ENCODE measurements at places on chromosomes 12 and 14.

GRCh38 chr12:25366122-25366521 is 115.4 kb upstream of the KRAS start:
- no peak for DNase-seq

DNA sequence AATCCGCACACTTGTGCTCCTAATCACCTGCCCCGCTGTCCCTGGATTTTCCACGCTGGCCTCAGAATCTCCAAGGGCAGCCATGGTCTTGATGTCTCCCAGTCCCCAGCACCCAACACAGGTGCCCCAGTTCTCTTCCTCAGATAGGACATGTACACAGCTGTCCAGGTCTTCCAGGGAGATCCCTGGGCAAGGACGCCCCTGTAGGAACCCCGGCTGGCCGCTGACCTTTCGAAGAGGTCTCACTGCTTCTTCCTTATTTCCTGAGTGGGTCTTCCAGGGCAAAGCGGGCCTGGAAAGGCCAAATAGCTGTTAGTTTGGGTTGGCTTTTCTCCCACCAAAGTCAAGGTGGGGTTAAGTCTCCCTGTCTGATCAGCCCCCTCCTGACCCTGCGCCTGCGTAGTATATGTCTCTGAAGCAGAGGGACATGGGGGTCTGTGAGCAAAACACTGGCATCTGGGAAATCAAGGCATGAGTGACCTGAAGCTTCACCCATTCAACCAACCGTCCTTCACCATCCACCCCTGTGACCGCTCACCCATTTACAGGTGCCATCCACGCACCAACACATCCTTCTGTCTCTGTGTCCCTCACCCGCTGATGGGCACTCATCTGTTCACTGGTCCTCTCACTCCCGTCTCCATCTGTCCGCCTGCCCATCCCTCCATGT is 4.6 kb downstream of the BEGAIN start:
- no peak for DNase-seq

GRCh38 chr14:56331592-56332216 is 213.5 kb downstream of the PELI2 start:
- peak; percentile 79 for DNase-seq

- no peak for DNase-seq
Measured at GRCh38 chr14:32900547-32900946, 38.1 kb upstream of the NPAS3 start.

GRCh38 chr12:1518591-1519516 is 75.5 kb downstream of the FBXL14 start:
- peak; percentile 49 for DNase-seq

- no peak for DNase-seq
Measured at GRCh38 chr14:72543341-72543740, 350.6 kb downstream of the DPF3 start.

DNA sequence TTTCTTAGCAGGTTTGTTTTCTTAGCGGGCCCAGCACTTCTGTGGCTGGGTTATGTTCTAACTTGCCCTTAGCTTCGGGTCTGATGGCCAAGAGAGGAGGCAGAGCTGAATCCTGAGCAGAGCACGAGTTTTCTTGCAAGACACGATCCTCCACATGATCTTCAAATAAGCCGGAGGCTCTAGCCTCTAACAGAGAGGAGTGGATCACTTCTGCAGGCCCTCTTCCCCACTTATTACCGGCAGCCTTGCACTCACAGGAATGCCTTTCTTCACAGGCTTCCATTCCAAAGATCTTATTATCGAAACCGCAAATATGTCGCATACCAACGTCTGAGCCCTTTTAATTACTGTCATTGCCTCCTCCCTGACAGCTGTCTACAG is 79.5 kb downstream of the SINHCAF start:
- no peak for DNase-seq

DNA sequence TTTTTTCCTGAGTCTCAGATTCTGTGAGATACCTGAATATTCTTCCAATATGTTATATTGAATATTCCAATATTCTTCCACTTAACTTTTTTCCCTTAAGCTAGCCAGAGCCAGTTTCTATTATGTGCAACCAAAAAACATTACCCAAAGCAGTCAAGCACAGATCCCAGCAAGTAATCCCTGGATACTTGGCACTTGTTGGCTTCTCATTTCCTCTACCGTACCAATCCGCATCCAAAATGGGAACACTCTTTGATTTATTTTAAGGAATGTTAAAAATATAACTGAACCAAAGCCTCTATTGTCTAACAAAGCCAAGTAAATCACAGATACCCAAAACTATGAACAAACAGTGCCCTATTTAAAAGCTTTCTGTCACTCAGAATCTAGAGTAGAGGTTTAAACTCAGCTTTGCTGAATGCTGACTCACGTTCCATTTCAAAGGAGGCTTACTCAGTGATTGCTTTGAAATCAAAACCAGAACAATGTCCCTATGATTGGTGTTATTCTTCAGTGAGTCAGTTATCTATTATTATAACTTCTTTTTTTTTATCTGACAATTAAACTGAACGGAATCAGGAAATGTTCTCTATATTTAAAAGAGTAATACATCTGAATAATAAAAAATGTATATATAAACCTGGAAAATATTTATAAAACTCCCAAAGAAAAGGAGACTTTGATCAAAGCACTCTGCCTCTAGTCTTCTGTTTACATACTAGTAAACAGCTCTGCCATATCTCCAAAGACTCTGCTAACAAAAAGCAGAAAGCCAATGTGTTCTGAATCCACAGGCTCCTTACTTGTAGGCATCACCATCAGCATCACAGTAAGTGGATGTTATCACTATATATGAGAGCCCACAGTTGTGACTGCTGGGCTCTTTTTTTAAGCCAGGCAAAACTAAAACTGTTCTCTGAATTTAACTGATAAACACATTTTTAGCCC is 360.8 kb downstream of the CCDC91 start:
- no peak for DNase-seq

DNA sequence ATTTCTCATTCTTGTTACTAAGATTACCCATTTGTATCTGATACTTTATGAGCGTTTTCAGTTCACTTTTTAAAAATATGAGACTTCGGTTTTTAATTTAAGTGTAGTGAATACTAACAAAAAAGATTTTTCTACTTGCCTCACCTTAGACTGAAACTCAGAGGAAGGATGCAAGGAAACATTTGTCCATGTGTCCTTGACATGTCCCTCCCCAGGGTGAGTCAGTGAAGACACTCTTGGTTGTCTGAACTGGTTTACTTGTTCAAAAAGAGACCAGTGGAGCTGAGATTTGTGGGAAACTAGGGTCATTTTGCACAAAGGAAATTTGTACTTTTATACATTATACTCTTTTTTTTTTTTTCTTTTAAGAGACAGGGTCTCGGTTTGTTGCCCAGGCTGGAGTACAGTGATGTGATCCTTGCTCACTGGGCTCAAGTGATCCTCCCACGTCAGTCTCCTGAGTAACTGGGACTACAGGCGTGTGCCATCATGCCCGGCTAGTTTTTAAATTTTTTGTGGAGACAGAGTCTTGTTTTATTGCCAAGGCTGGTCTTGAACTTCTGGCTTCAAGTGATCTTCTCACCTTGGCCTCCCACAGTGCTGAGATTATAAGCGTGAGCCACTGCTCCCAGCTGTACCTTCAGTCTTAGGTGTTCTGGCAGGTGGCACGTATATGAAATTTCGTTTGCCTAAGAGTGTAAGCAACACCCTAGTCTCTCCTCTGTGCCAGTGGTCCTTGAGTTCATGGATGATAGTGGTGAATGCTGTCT is 56.7 kb downstream of the PPFIBP1 start:
- no peak for DNase-seq

DNA sequence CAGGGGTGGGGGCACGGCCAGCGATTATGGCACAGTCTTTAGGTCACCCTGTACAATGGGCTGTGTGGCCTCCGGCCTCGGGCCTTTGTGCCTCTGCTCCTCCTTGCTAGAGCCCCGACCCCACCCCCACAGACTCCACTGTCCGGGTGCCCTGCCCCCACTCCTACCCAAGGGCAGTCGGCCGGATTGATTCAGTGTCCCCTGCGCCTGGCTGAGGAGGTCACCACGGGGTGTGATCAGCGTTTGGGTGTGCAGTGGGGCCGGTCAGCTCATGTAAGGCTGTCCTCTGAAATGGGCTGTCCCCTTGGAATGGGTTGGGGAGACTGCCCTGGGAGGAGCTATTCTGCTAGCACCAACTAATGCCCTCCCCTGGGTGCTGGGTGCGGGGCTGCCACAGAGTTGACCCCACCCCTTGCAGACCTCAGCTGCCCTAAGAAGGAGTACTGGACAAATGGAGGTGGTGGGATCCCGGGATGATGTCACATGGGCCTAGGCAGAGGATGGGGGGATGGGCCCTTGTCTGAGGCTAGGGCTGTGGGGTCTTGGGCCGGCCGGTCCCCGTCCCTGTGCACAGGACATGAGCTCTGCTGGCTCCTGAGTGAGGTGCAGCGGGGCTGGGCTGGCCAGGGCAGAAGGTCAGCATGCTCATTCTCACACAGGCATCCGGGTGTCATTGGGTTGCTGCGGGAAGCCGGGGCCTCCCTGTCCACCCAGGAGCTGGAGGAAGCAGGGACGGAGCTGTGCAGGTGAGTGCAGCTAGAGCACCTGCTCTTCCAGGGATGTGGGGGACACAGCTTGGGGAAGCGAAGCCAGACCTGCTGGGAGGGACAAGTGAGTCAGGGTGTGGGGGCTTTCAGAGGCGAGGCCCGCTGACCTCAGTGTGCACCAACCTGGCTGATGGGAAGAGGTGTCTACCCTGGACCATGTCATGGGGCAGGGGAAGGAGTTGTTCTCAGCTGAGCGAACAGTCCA is 23.4 kb downstream of the ASPG start:
- no peak for DNase-seq

DNA sequence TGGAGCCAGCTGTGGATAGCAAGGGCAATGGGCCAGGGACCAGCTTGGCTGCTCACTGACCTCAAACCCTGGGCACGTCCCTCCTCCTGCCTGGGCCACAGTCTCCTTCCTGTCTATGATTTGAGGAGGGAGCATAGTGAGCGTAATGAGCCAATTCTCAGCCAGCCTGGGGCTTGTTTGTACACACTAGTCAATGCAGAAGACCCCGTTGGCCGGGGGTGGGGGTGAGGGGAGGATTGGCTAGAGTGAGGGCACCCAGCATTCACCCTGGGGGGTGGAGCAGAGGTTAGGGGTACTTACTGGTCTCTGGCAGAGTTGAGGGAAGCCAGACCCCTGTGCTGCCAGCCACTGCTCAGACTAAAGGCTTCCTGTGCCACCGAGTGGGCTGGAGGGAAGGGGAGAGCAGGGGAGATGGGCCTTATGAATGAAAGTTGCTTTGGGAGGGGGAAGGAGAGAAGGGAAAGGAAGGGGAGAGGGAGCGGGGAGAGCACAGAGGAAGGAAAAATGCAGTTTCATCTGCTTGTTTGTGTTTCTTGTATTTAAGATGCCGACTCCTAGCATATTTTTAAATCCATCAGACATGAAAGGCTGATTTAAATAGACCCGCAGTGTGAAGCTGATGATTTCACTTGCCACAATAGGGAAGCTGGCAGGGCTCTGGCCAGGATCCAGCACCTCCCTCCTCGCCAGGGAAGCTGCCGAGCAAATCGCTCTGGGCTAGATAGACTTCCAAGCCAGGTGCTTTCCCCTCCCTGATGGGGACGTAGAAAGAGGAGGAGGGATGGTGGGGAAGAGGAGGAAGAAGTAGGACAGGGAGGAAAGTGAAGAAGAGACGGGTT is 114.0 kb downstream of the PRMT8 start:
- peak; percentile 88 for DNase-seq

DNA sequence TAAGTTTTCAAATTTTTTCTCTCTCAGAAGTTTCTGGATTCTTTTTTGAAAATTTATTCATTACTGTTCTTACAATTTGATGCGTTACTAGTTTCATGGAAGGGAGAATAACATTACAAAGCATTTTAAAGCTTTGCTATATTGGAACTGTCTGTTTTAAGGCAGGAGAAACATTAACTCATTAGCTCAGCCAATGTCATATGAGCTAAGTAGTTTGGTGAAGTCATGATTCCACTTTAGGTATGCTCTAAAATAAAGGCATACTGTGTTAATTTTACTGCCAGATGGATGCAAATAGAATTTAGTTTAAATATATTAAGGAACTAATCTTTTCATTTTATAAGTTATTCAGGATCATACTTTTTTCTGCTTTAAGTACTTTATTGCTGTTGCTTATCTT is 46.0 kb downstream of the ARID2 start:
- DNase-seq, result no peak

- no peak for DNase-seq
Measured at GRCh38 chr12:5479761-5480160, 47.9 kb downstream of the NTF3 start.

DNA sequence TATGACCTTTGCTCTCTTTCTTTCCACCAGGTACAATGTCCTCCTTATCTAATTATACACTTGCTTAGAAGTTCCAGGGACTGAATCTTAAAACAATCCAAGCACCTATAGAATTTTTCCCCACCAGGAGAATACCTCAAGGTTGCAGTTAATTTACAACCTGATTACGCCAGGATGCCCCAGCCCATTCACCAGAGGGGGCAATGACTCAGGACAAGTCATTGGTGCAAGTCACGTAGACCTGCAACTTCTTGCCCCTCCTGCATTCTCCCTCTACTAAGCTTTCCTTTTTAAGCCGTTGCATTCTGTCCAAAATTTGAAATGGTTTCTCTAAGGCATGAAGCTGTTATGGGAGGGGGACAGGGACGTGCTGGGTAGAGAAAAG is 111.1 kb upstream of the SCAF11 start:
- DNase-seq, result no peak

GRCh38 chr14:106174206-106174605 is 647.8 kb downstream of the TMEM121 start:
- DNase-seq, result no peak

DNA sequence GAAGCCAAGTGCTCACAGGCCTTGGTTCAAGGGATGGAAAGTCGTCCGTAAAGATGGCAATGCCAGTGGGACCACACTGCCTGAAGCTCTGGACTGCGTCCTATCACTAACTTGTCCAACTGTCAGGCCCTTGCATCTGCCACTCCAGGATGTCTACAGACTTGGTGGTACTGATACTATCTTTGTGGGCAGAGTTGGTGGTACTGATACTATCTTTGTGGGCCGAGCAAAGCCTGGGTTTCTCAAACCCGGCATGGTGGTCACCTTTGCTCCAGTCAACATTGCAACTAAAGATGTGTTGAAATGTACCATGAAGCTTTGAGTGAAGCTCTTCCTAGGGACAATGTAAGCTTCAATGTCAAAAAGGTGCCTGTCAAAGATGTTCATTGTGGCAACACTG is 128.4 kb upstream of the SEL1L start:
- DNase-seq, result no peak

DNA sequence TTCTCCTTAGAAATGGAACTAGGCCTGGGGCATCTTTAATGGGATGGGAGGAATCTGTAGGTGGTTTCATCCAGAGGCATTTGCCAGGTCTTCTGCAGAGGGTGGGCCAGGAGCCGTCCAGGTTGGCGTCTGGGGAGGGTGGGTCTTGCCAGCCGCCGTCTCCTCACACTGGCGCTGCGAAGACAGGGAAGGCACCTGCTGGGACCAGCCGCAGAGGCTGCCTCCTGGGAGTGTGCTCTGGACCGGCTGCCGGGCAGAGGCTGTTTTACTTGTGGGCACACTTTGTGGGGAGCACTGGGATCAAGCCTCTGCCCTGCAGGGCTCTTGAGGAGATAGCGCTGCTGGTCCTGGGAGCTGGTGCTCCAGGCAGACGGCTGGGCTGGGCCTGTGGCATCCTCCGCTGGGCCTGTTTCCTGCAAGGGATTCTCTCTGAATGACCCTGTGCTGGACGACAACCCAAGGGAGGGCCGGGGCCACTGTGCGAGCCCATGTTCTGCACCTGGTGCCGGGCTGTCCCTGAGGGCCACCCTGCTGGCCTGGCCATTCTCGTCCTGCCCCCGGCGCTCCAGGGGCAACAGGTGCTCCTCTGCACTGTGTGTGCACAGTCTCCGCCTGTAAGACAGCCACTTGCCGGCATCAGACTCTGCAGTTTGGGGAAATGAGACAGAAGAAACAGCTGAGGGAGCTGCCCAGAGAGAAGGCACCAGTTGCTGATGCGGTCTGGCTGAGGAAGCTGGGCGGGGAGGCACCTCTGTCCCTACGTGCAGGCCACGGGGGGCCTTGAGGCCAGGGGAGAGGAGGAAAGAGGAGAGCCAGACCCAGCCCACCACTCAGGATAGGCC is 10.0 kb upstream of the TEX22 start:
- no peak for DNase-seq
